ENCODE measurements at places on chromosomes 1 and 21.
A peak's percentile ranks its signal among the peaks of the same experiment; 100 is the strongest.

DNA sequence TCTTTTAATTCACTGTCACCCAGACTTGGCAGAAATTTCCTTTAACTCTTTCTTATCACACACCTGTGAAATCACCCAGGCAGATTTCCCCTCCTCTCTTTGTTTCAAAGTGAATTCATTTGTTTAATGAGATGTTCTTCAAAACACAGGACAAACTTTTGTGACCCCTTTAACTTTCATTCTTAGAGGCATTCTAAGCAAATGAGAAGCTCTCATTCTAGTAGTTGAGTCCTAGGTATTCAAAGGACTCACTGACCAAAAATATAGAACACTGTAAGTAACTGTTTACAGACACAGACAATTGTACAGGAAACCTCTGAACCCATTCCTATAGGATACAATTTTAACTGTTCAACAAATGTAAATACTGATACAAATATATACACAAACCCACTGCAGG, 16.9 kb downstream of the LRRC8C start:
- no peak for DNase-seq

GRCh38 chr1:199123615-199124014, 484.8 kb downstream of the PTPRC start:
- DNase-seq, result no peak

DNA sequence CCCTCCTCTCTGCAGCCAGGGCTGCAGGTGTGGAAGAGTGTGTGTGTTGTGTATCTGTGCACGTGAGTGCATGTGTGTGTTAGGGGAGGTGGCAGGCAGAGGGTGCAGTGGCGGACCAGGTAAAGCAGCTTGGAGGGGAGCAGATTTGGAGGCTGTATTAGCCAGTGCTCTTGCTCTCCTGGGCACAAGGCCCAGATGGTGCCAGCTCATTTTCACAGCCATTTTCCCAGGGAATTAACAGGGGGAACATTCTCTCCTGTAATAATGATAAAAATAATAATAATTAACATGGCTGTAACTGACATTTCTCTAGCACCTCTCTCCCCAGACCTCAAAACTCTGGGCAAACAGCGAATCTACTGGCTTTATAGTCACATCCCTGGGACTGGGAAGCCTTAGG, 43.6 kb downstream of the LRRN2 start:
- DNase-seq, result no peak

- DNase-seq, result peak; percentile 72
Observed at GRCh38 chr21:42337830-42338728, 12.7 kb downstream of the TFF2 start.

DNA sequence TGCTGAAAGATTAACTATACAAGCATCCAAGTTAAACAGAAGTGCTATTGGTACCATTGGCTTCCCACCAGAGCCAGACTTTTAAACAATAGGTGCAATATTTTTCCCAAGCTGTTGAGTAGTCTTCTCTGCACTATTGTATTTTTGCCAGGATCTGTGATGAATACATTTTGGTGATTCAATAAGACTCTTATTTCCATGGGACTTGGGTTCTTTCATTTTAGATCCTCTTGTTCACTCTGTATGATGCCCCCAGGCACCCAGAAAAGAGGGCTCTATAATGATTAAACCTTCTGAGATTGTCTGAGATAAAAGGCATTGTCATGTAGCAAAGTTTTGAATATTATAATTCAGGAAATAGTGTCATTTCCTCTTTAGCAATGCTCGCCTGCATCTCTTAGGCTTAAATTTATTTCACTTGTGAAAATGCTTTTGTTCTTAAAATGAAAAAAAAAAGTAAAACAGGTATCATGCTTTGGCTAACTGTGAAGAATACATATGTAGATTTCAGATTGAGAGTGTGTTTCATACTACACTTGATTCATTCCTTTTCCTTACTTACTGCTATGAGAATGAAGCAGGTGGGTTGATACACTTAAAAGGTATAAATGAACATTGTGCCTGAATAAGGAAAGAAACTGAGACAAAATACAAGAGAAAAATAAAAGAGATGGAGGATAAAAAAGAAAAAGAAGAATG, 275.0 kb downstream of the HMCN1 start:
- no peak for DNase-seq

DNA sequence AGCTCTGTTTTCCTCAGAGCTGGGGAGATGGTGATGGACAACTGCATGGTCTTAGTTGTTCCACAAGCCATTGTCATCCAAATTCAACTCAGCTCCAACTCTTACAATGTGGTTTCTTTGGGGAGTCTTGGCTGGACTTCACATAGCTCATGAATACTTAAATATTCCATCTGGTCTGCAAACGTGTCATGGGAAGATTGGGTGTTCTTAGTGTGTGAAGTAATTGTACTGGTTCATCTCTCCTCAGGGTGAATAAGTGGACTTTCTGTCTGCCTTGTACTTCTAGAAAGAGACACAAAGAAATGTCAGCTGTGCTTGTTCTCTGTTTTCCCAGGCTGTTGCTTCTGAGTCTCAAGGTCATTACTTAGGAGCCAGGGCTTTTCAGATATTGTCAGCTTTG, 106.6 kb downstream of the VPS13D start:
- DNase-seq, result no peak

DNA sequence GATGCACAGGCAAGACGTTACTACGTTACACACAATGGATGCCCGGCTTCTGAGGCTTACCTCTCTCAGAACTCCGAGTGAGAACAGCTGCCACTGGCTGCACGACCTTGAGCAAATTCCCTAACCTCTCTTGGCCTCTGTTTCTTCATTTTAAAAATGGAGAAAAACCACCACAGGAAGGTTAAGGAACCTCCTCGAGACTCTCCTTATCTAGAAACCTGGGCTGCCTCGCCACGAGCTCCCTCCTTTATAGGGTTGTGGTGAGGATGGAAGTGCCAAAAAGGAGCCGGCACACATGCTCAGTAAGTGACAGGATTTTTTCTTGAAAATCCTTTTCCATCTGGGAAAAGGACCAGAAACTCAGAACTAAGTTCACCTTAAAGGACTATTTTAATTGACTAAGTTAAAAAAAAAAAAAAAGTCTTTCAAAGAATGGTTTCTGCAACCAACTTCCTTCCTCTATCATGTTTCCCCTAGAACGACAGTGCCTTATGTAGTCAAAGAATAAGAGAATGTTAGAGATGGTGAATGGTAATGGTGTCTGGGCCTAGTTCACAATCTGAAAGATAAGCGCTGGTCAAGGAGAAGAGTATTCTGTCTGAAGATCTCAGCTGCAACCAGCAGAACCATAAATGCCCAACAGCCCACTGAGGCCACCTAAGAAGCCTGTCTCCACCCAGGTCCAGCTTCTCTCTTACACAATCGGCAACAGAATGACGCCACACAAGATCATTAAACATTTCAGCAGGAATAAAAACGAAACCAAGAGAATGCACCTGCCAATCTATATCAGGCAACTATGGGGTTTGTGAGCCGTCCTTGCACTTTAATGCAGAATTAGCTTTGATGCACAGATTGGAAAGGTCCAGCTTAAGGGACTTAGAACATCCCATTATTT, 64.9 kb downstream of the SLC45A1 start:
- DNase-seq, result no peak

DNA sequence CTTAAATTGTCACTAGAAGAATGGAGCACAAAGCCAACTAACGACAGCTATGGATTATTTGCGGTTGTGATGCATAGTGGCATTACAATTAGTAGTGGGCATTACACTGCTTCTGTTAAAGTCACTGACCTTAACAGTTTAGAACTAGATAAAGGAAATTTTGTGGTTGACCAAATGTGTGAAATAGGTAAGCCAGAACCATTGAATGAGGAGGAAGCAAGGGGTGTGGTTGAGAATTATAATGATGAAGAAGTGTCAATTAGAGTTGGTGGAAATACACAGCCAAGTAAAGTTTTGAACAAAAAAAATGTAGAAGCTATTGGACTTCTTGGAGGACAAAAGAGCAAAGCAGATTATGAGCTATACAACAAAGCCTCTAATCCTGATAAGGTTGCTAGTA, 13.5 kb downstream of the USP1 start:
- no peak for DNase-seq

DNA sequence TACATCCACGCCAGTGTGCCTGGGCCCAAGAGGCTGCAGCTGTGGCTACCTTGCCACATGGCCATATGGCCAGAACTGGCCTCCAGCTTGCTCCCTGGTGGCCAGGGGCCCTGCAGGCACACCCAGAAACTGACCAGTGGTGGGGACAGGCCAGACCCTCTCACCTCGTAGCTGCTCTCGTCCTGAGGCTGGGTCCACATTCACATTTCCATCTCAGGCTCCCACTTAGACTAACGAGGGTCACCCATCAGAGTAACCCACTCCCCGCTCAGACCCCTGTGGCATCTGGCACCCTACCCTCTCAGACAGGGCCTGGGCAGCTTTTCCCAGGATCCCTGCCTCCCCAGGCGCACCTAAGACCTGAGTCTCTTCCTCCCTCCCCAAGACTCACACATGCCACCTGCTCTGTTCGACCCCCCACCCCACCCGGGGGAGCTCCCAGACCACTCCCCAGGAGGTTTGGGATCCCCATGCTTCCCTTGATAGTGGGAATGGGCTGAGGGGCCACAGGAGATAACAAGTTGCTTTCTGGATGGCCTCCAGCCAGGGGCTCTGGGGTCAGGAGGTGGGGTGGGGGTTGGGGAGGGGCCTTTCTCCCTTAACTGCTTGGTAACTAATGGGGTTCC, 21.3 kb upstream of the RNU1-4 start:
- DNase-seq, result no peak

GRCh38 chr1:42845866-42846256, 552 bp upstream of the ZNF691 start:
- DNase-seq, result no peak

- DNase-seq, result no peak
Observed at GRCh38 chr1:186736971-186737685, 56.9 kb upstream of the PTGS2 start.

- no peak for DNase-seq
Observed at GRCh38 chr1:233097546-233097945, 147.1 kb downstream of the NTPCR start.

DNA sequence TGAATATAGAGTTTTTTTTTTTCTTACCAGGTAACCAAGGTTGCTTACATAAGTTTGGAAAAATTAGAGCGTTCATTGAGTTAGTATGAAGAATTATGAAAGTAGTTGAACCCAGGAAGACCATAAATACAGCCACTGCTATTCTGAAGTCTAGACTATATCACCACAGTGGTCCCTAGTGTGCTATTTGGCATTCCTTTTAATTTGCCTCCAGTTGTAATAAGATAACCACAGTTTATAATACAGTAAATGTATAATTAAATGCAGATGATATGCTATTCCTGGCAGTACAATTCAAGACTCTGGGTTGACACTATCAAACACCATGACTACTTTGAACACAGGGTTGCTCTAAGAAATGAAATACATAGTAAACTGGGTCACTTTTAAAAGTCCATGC, 270.5 kb downstream of the BRINP2 start:
- no peak for DNase-seq

- DNase-seq, result no peak
Observed at GRCh38 chr1:39508857-39509305, 17.4 kb downstream of the BMP8A start.

- no peak for DNase-seq
Observed at GRCh38 chr1:181936768-181937581, 124.5 kb downstream of the ZNF648 start.

DNA sequence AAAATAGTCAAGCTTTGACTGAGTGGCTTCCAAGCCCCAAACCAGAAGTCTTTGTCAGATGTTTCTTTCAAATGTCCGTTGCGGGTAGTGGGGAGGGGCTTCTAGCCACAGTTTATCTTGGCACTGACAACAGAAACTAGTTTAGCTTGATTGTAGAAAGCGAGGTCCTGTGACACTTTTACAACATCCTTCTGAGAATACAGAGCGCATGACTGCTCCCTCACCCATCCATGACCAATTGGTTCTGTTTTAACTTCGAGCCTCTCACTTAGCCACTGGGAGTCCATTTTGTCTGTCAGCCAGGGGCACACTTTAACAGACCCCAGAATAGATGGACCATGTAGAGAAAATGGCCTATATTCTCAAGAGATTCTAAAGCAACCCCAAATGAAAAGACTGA, 199.2 kb upstream of the ST6GALNAC5 start:
- DNase-seq, result no peak

DNA sequence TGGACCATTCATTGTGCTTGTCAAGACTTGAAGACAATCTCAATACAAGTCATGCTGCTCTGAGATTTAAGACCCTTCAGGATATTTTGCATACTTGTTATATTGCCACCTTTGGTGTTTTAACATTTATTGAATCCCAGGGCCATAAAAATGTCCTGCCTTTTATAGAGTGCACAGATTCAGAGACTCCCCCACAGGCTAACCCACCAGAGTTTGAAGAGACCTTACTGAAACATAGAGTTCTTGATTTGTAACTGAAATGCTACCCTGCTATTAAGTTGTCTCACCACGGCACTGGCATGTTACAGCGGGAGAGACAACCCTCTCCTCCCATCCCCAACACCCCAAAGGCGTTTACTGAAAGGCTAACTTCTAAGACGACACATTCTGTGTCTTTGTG, 313.9 kb upstream of the USP24 start:
- DNase-seq, result no peak

- no peak for DNase-seq
Observed at GRCh38 chr1:201634261-201634660, 95.3 kb downstream of the NAV1 start.

- no peak for DNase-seq
Observed at GRCh38 chr1:153190373-153190772, 12.9 kb upstream of the LELP1 start.

DNA sequence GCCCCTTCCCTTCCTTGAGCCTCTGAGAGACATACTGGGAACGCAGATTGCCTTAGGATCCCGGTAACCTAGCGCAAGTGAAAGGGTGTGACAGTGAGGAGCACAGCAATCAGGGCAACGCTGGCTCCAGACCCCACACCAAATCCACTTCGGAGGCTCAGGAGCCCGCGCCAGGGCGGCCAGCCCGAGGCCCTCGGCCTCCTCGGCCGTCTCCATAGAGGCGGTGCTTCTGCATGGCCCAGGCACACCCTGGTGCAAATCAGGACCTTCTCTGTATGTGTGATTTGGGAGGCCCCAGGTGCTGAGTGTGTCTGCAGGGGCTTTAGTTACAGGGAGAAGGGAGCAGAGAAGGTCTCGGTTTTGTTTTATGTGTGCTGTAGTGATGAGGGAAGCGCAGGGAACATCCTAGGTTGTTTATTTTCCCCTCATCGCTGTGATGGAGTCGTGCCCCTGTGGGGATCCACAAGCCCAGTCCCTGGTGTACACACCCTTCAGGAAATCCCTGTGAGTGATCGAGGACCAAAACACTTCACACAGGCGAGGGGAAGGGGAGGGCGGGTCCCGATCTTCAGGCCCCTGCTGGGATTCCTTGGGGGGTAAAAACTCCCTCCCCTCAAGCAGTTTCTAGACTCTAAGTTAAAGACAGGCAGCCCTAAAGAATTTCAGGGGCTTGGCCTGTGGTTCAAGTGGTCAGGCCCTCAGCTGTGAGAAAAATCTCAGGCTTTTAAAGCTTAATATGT, 9.4 kb downstream of the KIAA1614 start:
- DNase-seq, result no peak

DNA sequence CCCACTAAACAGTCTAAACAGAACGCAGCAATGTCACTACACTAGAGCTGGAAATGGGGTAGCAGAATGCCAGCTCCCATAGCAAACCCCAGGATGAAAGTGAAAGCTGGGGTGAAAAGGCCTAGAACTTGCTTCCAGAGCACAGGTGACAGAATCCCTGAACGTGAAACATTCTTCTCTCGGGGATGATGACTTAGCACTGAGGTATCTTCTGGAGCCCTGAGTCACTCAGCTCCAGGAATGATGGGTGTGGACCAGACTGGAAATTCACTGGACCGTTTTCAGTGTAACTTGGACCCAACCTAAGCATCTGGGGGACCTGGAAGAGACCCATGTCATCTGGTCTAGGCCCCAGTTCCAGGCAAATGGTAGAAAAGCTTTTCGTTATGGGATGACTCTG, 108.9 kb downstream of the CDC7 start:
- no peak for DNase-seq

GRCh38 chr1:67522001-67522441, 91.8 kb upstream of the SERBP1 start:
- DNase-seq, result no peak

All from stimulated activated CD8-positive, alpha-beta memory T cell treated with anti-CD3 and anti-CD28 coated beads, Interleukin-7, amount 100 ng/mL, for 48 hours (primary cell).